ENCODE measurements at places on chromosomes 3 and 15.

GRCh38 chr15:40269604-40270003 is 13.3 kb downstream of the ANKRD63 start:
- ATAC-seq: no peak

- no peak for ATAC-seq
Measured at GRCh38 chr3:25474052-25474451, 46.0 kb downstream of the RARB start.

DNA sequence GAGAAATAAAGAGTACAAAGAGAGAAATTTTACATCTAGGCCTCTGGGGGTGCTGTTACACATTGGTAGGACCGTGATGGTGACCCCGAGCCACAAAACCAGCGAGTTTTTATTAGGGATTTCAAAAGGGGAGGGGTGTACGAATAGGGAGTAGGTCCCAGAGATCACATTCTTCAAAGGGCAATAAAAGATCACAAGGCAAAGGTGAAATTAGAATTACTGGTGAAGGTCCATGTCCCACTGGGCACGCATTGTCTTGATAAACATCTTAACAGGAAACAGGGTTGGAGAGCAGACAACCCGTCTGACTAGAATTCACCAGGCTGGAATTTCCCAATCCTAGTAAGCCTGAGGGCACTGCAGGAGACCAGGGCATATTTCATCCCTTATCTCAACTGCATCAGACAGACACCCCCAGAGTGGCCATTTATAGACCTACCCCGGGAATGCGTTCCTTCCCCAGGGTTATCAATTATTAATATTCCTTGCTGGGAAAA is 4.3 kb downstream of the IRAK2 start:
- no peak for ATAC-seq

- ATAC-seq: no peak
Measured at GRCh38 chr15:31013863-31014607, 22.6 kb upstream of the MTMR10 start.

GRCh38 chr3:35562141-35562540 is 77.2 kb upstream of the ARPP21 start:
- ATAC-seq: no peak

DNA sequence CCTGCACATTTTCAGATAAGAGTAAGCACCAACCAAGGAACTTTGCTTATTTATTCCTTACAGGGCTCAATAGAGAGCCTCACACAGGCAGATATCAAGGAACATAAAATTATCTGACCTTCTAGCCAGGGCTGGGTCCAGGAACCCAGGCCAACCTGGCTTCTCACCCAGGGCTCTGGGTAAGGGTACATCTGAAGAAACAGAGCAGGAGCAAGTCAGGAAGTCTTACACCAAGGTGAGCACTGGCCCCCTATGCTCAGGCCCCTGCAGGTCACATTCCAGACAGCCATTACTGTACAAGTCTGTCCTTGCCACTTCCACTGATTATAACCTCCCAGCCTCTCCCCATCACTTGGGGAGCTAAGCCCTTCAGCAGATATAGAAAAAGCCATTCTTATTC is 19.1 kb downstream of the TF start:
- no peak for ATAC-seq
